ENCODE measurements at places on chromosomes 6 and 20.

DNA sequence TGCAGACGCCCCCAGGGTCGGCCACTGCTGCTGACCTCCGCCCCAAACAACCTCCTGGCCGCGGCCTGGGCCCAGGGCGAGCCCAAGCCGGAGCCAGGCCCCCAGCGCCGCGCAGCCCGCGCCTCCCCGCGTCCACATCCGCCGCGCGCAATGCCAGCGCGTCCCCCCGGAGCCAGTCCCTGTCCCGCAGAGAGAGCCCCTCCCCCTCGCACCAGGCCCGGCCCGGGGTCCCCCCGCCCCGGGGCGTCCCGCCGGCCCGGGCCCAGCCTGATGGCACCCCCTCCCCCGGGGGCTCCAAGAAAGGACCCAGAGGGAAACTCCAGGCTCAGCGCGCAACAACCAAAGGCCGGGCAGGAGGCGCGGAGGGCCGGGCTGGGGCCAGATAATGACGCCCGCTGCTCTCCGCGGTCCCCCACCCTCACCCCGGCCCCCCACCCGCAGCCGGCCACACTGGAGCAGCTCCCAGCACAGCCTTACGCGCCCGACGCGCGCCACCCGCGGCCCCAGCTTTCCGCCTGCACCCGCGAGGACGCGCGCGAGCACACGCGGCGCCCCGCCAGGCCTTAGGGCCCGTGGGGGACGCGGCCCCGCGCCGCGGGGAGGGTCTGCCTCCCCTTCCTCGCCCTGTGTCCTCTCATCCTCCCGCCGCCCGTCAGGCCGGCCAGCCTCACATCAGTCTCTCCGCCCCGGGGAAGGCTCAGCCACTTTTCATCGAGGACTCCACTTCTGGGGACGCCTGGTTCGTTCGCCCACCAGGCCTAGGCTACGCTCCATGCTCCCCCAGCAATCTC lies 12.9 kb upstream of the SLC22A7 start:
- no peak for DNase-seq

- no peak for DNase-seq
Observed at GRCh38 chr20:51363378-51363777, 179.1 kb downstream of the NFATC2 start.

DNA sequence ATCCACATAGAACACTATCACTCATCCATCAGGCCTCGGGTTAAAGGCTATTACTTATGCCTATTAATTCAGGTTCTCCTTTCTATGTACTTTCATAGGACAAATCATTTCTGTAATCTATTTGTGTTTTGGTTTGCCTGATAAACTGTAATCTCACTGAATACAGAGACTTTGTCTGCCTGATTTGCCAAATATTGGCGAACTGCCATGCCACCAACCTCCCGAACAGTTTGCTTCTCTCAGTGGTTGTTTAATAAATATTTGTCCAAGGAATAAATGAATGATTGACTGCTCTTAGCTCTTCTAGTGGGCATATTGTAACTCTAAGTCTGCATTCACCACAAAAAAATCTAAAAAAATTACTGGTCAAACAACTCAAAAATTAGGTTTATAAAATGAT lies 170.1 kb upstream of the ZFP64 start:
- no peak for DNase-seq

DNA sequence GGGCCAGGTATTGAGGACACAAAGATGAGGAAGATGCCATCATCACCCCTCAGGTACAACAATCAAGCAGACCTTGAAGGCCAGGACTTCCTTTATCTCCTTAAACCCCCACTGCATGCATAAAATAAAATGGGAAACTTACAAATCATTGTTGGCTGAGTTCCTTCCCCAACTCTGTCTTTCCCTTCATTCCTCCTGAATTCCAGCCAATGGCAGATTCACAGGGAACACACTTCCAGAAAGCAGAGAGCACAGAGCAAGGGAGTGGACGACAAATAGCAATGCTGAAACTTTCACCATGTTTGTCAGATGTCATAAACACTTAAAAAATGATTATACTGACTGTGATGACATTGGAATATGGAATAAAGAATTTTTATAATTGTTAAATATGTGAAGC lies 37.3 kb upstream of the NXT1 start:
- no peak for DNase-seq

DNA sequence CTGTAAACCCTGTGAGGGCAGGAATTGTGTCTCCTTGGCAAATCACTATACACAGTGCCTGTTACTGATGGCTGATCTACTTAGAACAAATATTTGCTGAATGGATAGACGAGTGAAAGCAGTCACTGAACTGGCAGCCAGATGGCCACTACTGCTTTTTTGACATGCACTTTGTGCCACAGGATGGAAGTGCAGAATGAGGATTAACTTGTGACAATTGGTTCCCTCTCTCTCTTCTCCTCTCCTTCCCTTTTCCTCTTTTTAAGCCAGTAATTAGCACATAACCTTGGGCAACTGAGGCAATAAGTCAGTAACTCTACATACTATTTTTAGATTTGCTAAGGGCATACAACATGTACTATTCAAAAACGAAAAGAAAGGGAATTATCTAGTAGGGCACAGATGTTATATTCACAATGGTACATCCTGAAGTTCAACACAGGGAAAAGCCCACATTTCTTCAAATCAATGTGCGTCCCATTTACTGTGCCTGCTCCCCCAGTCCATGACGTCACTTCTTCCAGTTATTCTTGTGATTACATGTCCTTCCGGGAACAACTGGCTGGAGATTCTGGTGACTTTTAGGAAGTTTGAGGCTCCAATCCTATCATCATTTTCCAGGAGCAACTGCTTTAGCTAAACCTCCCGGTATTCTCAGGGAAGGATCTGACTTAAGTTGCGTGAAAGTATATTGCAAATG lies 17.0 kb upstream of the RPS6KA2 start:
- DNase-seq: no peak

GRCh38 chr6:167005350-167006159 lies 6.4 kb downstream of the CEP43 start:
- DNase-seq: no peak

- DNase-seq: peak; percentile 45
Observed at GRCh38 chr6:106974999-106975737, 639 bp upstream of the CD24 start.

GRCh38 chr20:8065691-8066090 lies 46.1 kb upstream of the TMX4 start:
- no peak for DNase-seq

DNA sequence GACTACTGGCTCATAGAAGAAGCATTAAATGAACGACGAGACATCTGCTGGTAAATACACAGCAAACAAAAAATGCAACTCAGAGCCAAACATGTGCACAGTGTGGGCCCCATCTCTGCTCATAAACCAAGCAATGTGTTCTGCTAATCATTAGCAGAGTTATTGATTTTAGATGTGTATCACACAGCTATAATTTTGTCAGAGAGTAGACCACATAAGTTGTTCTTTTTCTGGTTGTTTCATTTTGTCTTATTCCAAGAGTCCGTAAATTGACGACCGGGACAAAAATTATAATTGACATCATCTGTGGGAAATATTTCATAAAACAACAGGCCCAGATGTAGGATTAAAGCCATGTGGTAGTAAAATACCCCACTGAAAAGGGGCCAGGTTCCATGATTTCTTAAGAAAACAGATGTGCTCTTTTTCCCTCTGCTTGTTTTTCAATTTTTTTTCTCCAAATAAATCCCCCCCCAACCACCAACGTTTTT lies 423.6 kb downstream of the HAO1 start:
- no peak for DNase-seq

DNA sequence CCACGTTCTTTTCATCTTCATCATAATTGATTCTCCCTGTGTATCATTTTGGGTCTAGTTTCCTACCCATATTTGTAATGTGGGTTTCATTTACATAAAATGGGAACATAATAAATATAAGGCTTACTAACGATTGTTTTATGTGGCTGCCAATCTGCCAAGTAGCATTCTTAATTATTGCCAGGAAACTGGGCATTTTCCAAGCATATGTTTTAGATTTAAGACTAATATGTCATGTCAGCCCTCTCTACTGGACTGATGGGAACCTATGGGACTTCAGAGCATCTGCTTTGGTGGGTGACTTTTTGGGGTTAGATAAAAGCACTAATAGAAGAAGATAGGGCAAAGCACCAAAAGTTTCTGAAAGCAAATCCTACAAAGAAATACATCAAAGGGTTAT lies 157.5 kb downstream of the TBX18 start:
- DNase-seq: no peak

- DNase-seq: no peak
Observed at GRCh38 chr6:1040393-1040792, 271.5 kb upstream of the FOXQ1 start.

- DNase-seq: no peak
Observed at GRCh38 chr6:106508834-106509233, 120.5 kb downstream of the RTN4IP1 start.

GRCh38 chr20:63682384-63683139 lies 13.9 kb upstream of the TNFRSF6B start:
- no peak for DNase-seq
